ENCODE measurements at places on chromosomes 13 and 19.
A peak's percentile ranks its signal among the peaks of the same experiment; 100 is the strongest.

- DNase-seq = peak; percentile 46
Observed at GRCh38 chr13:113176280-113176679, 17.8 kb downstream of the PROZ start.

DNA sequence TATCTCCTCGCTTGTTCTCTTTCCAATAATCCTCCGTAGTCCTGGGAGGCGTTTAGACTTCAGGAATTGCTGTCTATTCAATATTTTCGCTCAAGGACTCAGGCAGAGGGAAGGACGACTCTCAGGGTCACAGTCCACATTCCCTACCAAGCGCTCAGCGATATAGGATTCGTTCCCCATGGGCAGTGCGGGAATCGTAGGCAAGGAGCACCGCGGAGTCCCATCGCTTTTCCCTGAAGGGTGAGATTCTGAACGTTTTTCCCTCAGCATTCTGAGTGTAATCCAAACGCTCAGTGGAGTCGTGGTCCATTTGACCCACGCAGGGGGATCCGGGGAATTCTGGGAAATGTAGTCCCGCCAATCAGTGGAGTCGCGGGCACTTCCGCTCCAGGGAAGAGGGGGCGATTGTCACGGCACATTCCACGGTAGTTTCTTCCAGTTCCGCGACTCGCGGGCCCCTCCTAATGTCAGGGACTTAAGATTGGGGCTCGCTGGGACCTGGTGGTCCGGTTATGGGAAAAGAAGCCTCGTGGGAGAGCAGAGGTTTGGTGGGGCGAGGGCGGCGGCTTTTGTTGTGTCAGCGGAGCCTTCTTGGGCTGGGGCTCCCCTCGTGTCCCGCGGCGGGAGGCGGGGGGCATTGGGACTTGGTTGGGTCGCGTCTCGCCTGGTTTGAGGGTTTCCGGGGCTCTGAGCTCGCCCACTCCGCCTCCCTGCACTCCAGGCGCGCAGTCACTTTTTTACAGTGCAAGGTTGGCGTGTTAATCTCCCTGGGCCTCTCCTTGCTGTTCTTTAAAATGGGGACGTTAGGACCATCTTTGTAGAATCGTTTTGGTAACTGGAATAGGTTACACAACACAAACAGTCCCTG is at the start of gene ZNF234:
Gene ZNF234 (plus strand): TSS at position 364 of the 868 bp plus-strand sequence. CDS start 3,079 bp downstream, outside the sequence.
- peak; percentile 69 for DNase-seq

DNA sequence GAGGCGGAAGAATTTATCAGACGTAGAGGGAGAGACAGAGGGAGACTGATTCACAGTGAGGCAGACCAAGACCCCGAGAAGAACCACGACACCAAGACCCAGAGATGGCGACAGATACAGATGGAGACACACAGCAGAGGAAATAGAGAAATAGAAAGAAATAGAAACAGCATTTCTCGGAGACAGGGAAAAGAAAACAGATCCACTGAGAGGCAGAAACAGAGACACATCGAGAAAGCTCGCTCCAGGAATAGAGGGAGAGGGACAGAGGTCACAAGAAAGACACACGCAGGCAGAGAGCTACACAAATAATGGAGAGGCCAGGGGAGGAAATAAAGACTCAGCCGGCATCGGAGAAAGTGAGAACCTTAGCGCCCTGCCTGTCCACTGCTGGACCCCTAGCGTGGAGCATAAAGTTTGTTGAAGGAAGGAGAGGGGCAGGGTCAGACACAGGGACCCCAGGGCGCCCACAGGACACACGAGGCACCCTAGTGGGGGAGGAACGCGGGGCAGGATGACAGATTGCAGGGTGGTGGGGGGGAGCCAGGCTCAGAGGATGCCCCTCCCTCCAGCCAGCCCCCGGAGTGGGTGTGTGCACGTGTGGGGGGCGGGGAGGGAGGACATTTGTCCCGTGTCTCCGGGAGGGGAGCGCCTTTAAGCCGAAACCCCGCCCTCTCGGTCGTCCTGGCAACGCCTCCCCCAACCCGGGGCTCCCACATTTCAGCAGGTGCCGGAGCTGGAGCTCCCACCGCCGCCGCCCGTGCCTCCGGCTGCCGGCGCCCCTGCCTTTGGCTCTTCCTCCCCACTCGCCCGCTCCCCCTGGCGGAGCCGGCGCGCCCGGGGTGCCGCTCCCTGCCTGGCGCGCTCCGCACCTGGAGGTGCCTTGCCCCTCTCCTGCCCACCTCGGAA is at the start of gene PRKCG:
Gene PRKCG (plus strand): TSS at position 716 of the 909 bp plus-strand sequence. CDS start 298 bp downstream, outside the sequence.
- DNase-seq = peak; percentile 57

- peak; percentile 51 for DNase-seq
Observed at GRCh38 chr13:98509271-98510155, 67.4 kb downstream of the STK24 start.

- no peak for DNase-seq
Observed at GRCh38 chr19:55058781-55059610, 4.0 kb downstream of the RDH13 start.

GRCh38 chr19:54654447-54655321 is 8.1 kb upstream of the LILRB4 start:
- DNase-seq = no peak

DNA sequence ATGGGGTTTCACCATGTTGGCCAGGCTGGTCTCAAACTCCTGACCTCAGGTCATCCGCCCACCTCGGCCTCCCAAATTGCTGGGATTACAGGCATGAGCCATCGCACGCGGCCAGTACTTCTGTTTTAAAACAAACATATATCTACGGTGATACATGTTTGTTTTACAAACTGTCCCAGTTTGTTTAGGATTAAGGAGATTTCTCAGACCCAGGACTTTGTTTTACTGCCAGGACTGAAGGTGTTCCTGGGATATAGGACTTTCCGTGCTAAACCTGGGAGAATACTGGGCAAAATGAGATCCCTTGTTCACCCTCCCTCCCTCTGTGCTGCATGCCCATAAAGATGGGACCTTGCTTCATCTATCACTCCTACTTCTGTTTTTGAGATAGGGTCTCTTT is 8.8 kb downstream of the NLRP8 start:
- no peak for DNase-seq

- no peak for DNase-seq
Observed at GRCh38 chr13:27043013-27043412, 128.6 kb downstream of the USP12 start.

DNA sequence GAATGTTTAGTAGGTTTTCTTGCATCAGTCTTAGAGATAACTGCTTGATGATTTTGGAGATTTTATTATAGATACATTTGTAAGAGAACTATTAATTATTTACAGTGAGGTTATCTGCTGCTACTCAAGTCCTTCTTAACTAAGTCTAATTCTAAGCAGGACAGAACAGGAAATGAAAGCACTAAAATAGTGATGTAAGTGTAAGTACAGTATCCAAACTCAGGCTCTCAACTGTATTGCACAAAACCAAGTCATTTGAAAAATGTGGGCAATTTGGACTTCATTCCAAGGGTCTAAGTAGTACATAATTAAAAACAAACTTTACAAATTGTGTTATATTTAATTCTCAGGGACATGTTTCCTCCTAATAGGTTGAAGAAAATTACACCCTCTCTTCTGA is 417.1 kb downstream of the ITGBL1 start:
- DNase-seq = no peak

GRCh38 chr19:10283301-10284064 is 3.3 kb upstream of the ICAM4 start:
- no peak for DNase-seq

DNA sequence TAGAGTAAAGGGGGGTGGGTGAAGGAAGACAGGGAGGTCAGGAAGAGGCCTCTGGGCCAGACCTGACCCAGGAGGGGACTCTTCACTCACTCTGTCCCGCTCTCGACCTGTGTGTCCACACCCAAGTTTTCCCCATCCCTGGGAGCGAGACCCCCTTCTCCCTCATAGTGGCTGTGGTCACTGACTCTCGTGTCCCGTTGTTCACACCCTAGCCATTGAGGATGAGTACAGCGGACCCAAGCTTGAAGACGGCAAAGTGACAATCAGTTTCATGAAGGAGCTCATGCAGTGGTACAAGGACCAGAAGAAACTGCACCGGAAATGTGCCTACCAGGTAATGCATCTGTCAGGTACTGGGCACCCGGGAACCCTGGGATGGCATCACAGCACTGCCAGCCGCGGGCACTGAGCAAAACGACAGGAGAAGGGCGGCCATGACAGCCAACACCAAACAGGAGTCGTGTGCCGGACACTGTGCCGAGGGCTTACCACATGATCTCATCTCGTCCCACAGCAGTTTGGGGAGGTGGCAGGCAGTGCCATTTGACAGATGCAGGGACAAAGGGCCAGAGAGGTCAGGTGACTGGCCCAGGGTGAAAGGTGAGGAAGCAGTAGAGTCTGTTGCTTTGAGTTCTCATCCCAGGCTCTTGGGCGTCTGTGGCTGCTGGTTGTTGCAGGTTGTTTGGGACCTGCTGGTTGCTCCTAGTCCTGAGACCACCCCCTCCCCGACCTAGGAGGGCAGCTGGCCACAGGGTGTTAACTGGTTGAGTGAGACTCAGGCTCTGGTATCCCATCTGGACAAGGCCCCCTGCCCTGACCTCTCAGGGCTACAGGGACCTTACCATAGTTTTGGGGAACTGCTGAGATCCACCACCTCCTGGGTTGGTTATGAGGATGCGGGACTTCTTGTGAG is 29.6 kb downstream of the PPP5C start:
- no peak for DNase-seq

- no peak for DNase-seq
Observed at GRCh38 chr13:73938372-73939070, 195.7 kb downstream of the KLF12 start.

GRCh38 chr19:5973867-5974635 is 3.9 kb downstream of the RANBP3 start:
- DNase-seq = no peak

DNA sequence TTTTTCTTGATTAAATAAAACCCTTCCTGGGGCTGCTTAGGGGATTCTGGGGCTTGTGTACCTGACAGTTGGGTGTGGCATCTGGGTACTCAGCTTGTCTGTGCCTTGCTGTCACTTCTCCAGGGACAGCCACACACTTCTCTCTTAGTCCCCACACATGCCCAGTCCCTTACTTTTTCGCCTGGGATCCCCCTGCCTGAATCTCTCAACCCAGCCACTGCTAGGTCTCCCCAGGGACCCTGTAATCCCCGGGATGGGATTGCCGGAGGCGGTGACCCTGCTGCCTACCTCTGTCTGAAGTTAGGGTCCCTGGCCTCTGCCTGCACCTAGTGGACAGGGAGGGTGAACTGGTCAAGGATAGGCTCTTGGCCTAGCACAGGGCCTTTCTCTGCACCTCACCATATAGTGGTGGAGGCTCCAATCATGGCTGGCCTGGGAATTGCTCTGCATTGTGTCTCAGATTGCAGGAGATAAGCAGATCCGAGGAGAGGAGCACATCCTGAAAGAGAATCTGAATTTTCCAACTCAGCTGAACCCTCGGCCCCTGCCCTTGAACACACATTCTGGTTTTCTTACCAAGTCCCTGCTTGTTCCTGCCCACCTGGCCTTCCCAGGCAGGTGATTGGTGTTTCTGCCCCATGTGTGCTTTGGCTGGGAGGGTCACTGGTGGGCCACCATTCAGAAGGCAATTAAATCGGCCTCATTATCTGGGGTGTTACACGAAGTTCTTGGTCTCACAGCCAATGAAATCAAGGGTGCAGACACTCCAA is 8.7 kb upstream of the ZNF492 start:
- DNase-seq = no peak

DNA sequence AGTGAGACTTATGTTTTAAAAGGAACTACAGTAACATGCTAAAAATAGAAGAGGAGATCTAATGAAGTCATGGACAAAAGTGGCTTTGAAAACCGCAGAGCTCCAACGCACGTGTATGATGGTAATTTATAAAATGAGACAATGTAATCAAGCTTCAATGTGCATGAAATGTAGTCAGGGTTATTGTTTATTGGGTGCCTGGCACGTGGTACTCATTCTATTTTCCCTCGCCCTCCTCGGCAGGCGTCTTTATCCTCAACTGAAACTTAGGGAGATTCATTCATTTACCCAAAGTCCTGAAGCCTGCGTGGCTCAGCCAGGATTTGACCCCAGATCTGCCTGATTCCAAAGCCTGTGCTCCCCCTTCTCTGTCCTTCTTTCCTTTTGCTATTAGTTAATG is 79.8 kb downstream of the CHST8 start:
- no peak for DNase-seq

DNA sequence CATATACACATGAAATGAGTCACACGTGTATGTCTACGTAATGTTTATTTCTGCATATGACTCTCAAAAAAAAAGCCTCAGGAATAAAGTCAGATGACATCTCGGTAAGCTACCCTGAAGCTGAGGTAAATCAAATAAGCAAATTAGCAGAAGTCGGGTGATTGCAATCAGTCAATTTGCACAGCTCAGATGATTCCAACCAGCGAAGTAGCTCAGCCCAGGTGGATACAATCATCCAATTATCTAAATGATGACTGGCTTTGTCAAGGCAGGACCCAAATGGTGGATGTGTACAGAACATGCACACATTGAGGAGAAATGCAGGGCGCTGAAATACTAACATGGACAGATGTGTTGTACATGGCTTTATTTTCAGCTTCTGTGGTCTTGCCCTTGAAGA is 148.5 kb downstream of the ZNF486 start:
- no peak for DNase-seq

GRCh38 chr19:46896076-46896794 is 35.4 kb downstream of the ARHGAP35 start:
- DNase-seq = no peak

DNA sequence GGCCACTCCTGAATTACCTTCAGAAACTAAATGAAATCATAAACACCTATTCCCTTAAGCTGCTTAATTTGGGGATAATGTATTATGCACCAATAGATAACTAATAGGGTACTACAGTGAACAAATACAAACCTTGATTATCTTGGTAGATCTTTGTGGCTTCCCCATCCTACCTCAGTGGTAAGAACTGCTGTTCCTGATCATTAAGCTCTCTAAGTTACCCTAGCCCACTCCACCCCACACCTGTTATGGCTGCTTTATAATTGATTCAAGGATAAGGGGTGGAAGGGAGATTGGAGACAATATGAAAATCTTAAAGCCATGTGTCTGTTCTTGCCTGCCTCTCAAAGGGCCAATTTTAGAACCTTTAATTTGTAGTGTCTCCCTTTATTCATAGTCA is 121.2 kb downstream of the LMO7 start:
- no peak for DNase-seq

GRCh38 chr13:112618501-112618900 is 30.5 kb upstream of the TUBGCP3 start:
- DNase-seq = no peak

DNA sequence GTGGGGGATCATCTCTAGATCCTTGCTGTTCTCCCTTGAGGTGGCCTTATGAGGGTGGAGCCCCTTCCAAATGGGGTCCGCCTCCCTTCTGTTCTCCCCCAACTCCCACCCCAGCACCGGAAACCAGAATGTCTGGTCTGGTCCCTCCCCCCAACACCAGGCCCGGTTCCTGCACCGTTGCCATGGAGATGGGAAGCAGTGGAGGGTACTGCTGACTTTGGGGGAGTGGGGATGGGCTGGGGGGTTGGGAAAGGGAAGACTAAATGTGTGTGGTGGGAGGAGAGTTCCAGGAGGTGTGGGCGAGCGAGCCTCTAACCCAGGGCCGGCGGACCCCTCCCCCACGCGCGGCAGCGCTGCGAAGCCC is 1.7 kb downstream of the SHANK1 start:
- DNase-seq = no peak

- DNase-seq = no peak
Observed at GRCh38 chr19:927351-927779, 1.5 kb downstream of the ARID3A start.

- no peak for DNase-seq
Observed at GRCh38 chr19:5341448-5341820, 822 bp upstream of the PTPRS start.

Data from stimulated activated CD4-positive, alpha-beta T cell treated with anti-CD3 and anti-CD28 coated beads, Interleukin-2, amount 100 ng/mL, for 24 hours (primary cell).